ENCODE measurements at places on chromosomes 1 and 21.

GRCh38 chr1:161390559-161390858 is 22.8 kb upstream of the CFAP126 start:
- no peak for DNase-seq

DNA sequence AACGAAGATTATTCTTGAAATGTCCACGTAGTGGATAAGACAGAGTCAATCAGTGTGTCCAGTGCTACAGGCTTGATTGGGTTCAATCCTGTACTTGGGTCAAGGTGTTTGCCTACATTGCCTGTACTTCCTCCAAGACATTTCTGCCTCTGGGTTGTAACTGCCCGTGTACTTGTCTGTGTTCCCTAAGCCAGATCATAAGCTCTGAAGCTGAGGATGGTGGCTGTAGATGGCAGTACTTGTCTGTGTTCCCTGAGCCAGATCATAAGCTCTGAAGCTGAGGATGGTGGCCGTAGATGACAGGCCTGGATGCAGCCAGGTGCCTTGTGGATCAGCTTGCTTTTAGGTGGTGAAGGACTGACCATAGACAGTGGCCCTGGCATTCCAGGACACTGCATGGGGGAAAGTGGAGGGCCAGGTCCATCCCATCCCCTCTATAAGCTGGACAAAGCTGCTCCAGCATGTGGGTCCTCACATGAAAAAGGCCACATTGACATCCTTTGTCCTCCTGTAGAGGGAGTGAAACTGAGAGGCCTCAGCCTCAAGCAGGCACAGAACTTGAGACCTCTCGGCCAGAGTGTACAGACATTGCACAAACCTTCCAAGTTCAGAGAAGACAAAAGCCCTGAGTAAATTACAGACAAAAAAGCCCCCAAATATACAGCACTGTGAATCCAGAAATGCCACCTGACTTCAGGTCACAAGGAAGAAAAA is 2.0 kb upstream of the SRM start:
- no peak for DNase-seq

DNA sequence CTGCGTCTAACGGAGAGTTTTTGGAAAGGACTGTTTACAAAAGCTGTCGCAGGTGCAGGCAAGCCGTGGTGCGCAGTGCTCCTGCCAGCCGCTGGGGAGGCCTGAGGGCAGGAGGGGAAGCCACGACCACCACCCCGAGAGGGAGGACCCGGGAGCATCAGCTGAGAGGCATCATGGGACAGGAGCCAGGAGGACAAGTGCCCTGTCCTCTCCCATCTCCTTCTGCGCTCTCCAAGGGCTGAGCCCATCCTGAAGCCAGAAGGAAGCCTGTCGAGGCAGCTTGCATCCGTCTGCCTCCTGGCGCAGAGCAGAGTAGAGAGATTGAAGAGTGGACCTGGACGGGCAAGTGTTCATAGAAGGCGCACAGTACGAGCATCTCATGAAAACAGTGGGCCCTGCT is 310.9 kb downstream of the KIF26B start:
- DNase-seq = no peak

GRCh38 chr1:225658041-225658440 is 5.1 kb upstream of the ENAH start:
- DNase-seq = no peak

- no peak for DNase-seq
These were observed 117.8 kb downstream of the RERE start for GRCh38 chr1:8699679-8700078.

GRCh38 chr1:210236840-210237409 is 4.3 kb downstream of the SERTAD4 start:
- no peak for DNase-seq

DNA sequence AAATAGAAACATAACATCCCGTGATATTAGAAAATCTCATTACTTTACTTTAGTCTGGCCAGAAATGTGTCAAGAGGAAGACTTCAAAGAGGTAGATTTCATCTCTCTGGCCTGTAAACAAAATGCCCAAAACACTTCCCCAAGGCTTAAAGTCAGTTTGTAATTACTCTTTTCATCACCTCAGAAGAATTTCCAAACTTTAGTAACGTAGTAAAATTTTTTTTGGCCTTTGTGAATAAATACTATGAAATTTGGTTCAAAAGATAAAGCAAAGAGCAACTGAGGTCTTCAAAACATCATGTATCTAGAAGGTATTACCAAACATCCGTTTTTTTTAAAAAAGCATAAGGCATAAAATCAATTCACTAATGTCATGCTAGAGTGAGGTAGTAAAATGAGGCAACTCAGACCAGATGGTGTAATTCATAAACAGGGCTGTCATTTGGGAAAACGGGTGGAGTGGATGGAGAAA is 51.4 kb downstream of the LEPR start:
- no peak for DNase-seq

GRCh38 chr1:96596226-96596922 is 125.2 kb upstream of the PTBP2 start:
- DNase-seq = peak; percentile 46

DNA sequence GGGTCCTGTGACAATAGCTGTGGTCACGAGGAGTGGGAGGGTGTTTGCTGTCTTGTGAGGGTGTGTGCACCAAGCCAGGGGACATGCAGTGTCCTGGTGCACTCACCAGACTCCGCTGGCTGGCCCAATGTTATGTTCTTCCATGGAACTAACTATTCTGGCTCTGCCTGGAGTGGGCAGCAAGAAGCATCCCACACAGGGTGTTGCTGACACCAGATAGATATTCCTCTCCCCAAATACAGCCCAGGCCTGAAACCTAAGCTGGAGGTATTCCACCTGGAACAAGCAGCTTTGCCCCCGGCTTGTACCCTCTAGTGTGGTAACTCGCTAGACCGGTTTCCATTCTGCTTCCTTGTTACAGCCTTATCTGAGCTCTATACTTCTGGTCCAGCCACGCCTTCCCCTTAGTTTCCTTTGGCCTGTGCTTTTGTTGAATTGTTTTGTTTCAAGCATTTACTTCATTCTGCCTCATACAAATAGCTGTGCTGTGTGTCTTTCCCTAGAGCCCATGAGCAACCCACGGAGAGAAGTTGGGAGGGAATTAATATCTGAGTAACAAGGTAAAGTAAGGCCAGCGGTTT is 14.7 kb upstream of the LY9 start:
- DNase-seq = peak; percentile 96

DNA sequence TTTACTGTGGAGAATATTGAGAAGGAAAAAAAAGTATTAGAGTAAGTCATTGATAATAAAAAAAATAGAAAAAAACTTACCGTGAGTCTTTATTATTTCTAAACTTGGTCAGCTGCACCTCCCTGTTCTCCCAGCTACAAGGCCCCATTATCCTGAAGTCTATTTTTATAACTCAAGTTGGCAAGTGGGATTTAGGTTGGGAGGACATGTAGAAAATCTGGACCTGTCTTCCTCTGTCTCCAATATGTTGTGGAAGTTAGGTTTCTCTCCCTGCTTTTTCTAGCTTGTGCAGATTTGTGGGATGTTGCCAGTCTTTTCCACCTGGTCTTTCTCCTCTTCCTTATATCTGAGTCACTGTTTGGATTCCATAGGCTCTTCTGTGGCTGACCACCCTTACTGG is 361.4 kb downstream of the HLX start:
- DNase-seq = no peak

DNA sequence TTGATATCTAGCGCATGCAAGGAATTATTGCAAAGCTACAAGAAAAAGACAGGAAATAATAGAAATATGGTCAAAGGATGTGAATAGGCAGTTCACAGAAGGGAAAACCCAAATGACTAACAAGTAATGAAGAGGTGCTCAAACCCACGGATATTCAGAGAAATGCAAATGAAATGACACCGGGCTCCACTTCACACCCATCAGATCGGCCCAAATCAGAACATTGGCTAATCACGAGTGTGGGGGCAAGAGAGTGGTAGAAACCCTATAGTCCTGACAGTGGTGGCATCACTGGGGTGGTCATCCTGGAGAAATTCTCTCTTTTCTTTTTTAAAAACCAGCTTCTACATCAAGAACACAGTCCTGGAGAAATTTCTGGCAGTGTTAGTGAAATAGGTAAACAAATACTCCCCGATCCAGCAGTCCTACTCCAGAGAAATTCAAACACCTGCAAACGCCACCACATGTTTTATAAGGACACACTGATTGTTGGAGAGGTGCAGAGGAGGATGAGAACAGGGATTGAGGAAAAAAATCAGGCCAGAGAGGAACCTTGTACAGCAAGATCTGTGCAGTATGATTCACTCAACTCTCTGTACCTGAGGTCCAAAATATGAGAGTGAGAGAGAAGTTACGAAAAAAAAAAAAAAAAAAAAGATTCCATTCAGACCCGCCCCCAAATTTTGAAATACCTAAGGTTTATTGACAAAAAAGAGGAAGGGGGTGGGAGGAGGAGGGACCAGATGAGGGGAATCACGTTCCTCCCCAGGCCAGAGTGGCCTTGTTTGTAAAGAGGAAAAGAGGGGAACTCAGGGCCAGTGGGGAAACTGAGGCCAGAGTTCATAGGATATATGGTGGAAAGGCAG is 9.2 kb upstream of the TNFRSF1B start:
- no peak for DNase-seq

GRCh38 chr21:38806153-38806941 is 618 bp downstream of the ETS2 start:
- peak; percentile 71 for DNase-seq

- DNase-seq = no peak
These were observed 28.1 kb upstream of the GOLT1A start for GRCh38 chr1:204241914-204242313.

DNA sequence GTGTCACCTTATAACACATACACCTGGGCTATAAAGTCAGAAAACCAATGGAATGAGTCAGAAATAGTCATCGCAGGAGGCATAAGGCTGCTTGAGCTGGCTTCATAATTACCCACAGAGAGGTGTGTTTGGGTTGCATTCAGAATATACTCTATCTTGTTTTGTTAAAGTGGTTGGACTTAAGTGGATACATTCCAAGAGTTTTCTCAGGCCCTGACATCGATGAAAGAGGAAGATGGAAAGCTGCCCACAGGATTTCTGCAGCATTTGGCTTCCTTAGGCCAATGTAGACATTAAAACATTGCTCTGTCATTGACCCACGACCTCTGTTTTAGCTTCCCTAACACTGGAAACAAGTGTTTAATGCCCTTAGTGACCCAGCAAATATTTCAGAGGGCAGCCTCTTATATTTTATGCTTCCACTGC is 18.6 kb upstream of the BCL10 start:
- DNase-seq = no peak

DNA sequence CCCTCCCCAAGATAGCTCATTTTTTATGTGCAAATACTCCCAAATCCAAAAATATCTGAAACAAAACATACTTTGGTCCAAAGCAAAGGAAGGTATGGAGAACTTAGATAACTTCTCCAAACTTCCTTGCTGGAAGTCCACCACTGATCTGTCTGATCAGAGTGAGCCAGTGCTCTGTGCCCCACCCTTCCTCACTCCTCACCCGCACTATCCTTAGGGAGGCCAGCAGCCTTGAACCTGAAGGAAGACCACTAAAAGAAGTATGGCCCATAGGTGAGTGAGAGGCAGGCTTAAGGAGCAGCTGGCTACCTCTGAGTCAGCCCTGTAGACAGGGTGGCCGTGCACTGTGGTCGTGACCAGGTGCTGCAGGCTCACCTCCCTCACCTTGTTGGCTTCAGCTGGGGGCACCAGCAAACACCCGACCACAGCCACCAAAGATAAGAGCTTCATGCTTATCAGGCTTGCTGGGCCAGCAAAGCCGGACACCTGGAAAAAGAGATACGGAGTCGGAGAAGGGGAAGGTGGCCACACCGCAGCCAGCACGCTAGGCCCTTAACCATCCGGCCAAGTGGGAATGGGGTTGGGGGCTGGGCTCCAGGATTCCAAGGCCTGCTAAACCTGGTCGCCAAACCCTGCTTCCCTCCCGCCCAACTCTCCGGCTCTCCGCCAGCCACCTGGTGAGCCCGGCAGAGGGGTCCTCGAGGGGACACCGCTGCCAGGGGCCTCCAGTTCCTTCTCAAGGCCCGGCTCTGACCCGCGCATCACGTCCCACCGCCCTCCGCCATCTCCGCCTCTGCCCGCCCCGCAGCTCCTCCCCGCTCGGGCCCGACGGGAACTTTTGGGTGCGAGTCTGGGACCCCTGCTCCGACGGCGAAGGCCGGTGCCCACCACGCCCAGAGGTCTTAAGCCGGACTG is 543 bp downstream of the TMEM9 start:
- no peak for DNase-seq

DNA sequence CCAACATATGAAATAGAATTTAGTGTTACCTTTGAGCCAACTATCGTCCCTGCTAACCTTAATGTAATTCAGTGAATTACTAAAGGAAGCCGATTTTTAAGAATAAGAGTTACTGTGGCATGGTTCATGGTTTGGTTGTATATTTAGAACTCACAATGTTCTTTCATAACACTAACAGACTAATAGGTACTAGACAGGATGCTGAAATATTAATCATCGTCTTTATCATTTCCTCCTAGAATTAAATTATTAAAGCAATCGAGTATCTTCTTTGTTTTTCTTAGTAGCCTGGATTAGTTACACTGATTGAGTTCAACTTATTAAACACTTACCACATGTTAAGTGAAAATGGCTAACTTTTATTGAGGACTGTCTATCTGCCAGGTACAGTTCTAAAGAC is 47.7 kb downstream of the TARBP1 start:
- no peak for DNase-seq

- DNase-seq = no peak
These were observed 38.9 kb downstream of the SPRTN start for GRCh38 chr1:231376875-231377549.

DNA sequence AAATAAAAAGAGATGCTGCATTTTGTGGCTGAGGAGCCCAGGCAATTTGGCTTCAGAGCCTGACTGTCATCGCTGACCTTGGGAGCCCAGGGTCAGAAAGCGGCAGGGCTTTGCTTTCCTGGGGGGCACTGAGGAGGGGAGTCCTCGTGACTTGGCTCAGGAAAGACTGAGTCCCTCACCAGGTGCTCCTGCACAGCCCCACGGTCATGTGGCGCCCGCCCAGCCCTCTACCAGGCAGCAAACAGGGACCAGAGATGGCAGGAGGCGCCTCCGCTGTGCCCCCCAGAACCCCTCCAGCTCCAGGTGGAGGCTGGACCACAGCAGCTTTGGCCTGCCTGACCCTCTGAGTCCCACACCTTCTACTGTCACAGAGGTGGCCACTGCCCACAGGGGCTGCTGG is 13.2 kb downstream of the EFHD2 start:
- no peak for DNase-seq

GRCh38 chr1:10789047-10789791 is 7.2 kb downstream of the CASZ1 start:
- no peak for DNase-seq

GRCh38 chr1:26346274-26347033 is 7.5 kb downstream of the CRYBG2 start:
- no peak for DNase-seq

- DNase-seq = no peak
These were observed 14.5 kb downstream of the RHOU start for GRCh38 chr1:228749765-228750164.

GRCh38 chr1:235588916-235589515 is 60.6 kb downstream of the GNG4 start:
- DNase-seq = no peak

GRCh38 chr1:175254190-175254589 is 61.6 kb upstream of the KIAA0040 start:
- DNase-seq = no peak

- DNase-seq = no peak
These were observed 982 bp downstream of the SLC9A1 start for GRCh38 chr1:27153927-27154358.

- DNase-seq = no peak
These were observed 198.7 kb downstream of the KCNJ6 start for GRCh38 chr21:37717534-37717933.

- DNase-seq = peak; percentile 33
These were observed 14.9 kb upstream of the HMGCS2 start for GRCh38 chr1:119783354-119784185.

GRCh38 chr1:236489710-236490377 is 33.9 kb upstream of the LGALS8 start:
- DNase-seq = peak; percentile 31
